Renal cortical epithelial cell (primary cell): ENCODE measurements at places on chromosomes 12 and 14. TPM values are rescaled to one million over a fixed set of nuclear protein-coding genes. Genes with fewer than 3 reads are reported as not detected.
A peak's percentile ranks its signal among the peaks of the same experiment; 100 is the strongest.

The RPL10L gene
- not detected in 2 replicates for total RNA-seq

The OAS3 gene
- 7.1 and 24.7 TPM in 2 replicates for total RNA-seq

The BDKRB1 gene
- total RNA-seq = 0.10 TPM in 1 of 2 replicates, not detected in the other

The JPH4 gene
- not detected in 2 replicates for total RNA-seq

The DRAM1 gene
- 95.3 and 131 TPM in 2 replicates for total RNA-seq

The DYRK4 gene
- total RNA-seq = 30.7 and 34.4 TPM in 2 replicates

- peak; percentile 92 for DNase-seq
Measured at GRCh38 chr14:73833530-73834260, 17.9 kb upstream of the PTGR2 start.

- peak; percentile 59 for DNase-seq
Measured at GRCh38 chr12:14367040-14367661, 1.7 kb downstream of the ATF7IP start.

- DNase-seq = no peak
Measured at GRCh38 chr12:122200541-122201175, 2.9 kb upstream of the B3GNT4 start.

DNA sequence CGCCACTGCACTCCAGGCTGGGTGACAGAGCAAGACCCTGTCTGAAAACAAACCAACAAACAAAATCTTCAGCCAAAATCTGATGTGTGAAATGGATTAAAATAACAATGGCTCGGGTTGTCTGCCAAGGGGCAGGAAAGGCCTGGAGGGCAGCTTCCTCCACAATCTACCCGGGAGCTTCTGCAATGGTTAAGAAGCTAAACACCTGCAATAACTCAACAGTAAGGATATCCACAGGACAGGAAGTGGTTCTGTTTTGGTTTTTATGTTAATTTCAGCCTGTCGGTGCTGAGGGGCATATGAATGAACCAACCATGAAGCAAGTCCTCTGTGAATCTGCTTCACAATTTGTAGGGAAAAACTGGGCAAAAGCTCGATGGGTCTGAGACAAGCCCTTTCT is 34.4 kb downstream of the RAD52 start:
- DNase-seq = no peak

- no peak for DNase-seq
Measured at GRCh38 chr14:24576771-24577170, 721 bp upstream of the CTSG start.

GRCh38 chr12:42002563-42002962 is 142.1 kb downstream of the GXYLT1 start:
- no peak for DNase-seq

- no peak for DNase-seq
Measured at GRCh38 chr14:25868521-25869314, 729.1 kb downstream of the NOVA1 start.

GRCh38 chr12:820336-820735 is 68.0 kb downstream of the WNK1 start:
- DNase-seq = no peak

GRCh38 chr12:82474181-82474797 is 116.0 kb downstream of the METTL25 start:
- no peak for DNase-seq

GRCh38 chr12:4224206-4224889 is 49.2 kb upstream of the CCND2 start:
- no peak for DNase-seq

DNA sequence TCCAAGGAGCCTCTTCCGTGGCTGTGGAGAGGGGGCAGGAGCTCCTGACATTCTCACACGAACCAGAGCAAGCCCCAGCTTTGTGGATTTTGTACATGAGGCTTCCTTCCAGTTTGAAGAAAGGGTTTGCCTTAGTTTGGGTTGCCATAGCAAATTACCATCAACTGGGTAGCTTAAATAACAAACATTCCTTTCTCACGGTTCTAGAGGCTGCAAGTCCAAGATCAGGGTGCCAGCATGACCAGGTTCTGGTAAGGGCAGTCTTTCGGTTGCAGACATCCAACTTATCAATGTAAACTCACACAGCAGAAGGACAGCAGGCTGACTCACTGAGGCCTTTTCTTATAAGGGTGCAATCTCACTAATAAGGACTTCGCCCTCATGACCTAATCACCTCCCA is 25.9 kb upstream of the STAB2 start:
- peak; percentile 38 for DNase-seq

GRCh38 chr12:127928615-127929571 is 338.1 kb upstream of the TMEM132C start:
- DNase-seq = no peak
